IgD-negative memory B cell (primary cell): ENCODE measurements at places on chromosomes 5 and 9. TPM values are rescaled to one million over a fixed set of nuclear protein-coding genes. Genes with fewer than 3 reads are reported as not detected.

SLC4A9 gene
- polyA plus RNA-seq = not detected

CD74 gene
- polyA plus RNA-seq = 29,718 TPM

WNT8A gene
- not detected for polyA plus RNA-seq

PCDHGB2 gene
- polyA plus RNA-seq = 0.21 TPM

GCNT4 gene
- 0.08 TPM for polyA plus RNA-seq

C1QTNF2 gene
- polyA plus RNA-seq = not detected

PCDHB13 gene
- 0.05 TPM for polyA plus RNA-seq

PLPPR1 gene
- not detected for polyA plus RNA-seq

ALDH1A1 gene
- 0.10 TPM for polyA plus RNA-seq

HAVCR1 gene
- not detected for polyA plus RNA-seq

RAPGEF1 gene
- 40.8 TPM for polyA plus RNA-seq

TESK1 gene
- 10.3 TPM for polyA plus RNA-seq
